Anterior cingulate cortex (tissue), 58 donors: ENCODE measurements at places on chromosomes 3 and 15.

GRCh38 chr3:78994174-78995027 lies 773.4 kb downstream of the ROBO1 start:
- no peak for DNase-seq

GRCh38 chr15:67731112-67731721 lies 94.1 kb upstream of the SKOR1 start:
- DNase-seq: no peak

GRCh38 chr15:64985366-64986033 lies 4.2 kb downstream of the SPG21 start:
- no peak for DNase-seq

DNA sequence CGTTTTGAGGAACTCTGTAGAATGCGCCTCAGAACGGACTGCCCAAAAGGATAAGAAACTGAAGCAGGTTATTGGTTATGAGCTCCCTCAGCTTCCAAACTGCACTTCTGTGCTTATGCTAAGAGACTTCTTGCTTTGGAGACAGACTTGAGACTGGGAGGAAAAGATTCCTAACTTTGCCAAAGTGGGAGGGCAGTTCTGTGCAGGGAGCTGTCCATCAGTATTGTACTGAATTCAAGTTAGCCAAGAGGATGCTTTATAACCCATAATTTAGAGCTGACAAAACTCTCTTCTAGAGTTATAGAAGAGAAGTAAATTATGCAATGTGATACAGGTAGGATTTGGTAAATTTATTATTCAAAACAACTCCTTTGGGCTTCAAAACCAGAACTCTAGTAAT lies 519.8 kb upstream of the GBE1 start:
- no peak for DNase-seq

- DNase-seq: no peak
Observed at GRCh38 chr15:70584838-70585706, 178.3 kb downstream of the UACA start.

GRCh38 chr15:76460871-76461270 lies 124.3 kb downstream of the ISL2 start:
- no peak for DNase-seq

DNA sequence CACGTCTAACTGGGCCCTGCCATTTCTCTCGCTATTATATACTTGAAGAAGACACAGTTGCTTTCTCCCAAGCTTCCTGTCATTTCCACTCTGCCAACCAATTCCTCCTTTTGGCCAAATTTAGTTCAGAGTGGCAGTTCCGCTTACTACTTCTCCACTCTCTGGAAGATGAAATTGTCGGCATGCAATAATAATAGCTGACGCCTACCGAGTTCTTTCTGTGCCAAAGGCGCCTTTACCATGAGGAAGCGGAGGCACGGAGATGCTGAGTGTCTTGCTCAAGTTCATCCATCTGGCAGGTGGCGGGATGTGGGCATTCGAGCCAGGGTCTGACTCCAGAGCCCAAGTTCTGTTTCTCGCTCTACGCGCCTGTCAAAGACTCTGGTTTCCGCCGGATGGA lies 14.6 kb upstream of the NRROS start:
- no peak for DNase-seq
